Memory B cell (primary cell): ENCODE measurements at places on chromosomes 7 and 10.

DNA sequence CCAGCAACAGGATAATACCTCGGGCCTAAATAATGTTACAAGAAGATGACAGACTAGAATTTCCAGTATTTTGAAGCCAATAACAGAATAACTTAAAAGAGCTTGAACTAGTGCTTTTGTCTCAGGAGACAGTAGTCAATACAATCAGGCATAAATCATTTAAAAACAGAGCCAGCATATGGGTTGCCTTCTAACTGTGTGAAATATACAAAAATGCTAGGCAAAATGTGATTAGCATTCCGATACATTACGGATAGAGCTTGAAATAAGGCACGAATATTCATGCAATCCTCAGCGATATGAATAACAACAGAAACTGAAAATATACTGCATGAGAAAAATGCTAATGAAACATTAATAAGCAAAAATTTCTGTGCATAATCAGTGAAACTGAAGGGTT is 18.3 kb upstream of the PRKAR2B start:
- no peak for DNase-seq

- no peak for DNase-seq
These were observed 152.0 kb downstream of the MACC1 start for GRCh38 chr7:20064974-20065862.

DNA sequence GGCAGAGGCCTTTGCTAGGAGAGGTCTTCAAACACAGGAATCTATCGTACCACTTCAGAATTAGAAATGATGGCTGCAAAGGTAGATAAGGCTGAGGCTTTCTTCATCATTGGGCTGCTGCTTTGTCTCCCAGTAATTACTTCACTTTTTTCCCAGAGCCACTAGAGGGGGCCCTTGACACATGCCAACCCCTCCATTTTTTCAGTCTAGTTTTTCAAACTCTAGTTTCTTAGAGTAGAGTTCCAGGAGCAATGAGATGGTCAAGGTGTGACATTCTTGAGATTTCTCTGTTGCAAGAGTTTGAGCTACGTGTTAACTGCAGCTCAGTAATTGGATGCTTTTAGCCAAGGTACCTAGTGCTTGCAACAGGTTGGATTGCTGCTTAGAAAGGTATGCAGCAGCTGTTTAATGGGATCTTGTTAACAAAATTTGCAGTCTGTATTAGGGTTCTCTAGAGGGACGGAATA is 33.8 kb upstream of the RBM20 start:
- peak; percentile 52 for DNase-seq

DNA sequence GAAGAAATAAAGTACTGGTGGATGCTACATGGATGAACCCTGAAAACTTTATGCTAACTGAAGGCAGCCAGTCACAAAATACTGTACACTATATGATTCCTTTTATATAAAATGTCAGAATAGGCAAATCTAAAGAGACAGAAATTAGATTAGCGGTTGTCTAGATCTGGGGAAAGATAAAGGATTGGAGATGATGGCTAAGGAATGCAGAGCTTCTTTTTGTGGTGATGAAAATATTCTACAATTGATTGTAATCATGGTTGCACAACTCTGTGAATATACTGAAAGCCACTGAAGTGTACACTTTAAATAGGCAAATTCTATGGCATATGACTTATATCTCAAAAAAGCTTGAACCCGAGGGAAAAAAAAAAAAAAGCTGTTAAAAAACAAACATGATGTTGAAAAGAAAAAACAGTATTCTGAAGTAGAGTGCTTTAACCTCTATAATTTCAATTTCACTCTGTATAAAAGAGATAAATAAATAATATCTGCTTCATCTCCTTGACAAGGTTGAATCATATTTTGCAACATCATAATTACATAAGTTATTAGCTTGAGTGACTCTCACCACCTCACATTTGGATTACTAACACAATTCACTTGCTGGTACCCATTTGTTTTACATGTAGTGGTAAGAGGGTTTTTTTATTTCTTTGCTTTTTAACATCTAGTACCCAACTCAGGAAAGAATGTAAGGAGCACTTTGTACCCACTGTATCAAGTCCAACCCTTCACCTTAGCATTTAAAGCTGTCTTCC is 2.8 kb upstream of the GNAI1 start:
- DNase-seq, result no peak

- no peak for DNase-seq
These were observed 8.9 kb downstream of the MUC12 start for GRCh38 chr7:100978300-100978699.

GRCh38 chr7:95427914-95428516 is 6.8 kb downstream of the PON2 start:
- DNase-seq, result no peak

DNA sequence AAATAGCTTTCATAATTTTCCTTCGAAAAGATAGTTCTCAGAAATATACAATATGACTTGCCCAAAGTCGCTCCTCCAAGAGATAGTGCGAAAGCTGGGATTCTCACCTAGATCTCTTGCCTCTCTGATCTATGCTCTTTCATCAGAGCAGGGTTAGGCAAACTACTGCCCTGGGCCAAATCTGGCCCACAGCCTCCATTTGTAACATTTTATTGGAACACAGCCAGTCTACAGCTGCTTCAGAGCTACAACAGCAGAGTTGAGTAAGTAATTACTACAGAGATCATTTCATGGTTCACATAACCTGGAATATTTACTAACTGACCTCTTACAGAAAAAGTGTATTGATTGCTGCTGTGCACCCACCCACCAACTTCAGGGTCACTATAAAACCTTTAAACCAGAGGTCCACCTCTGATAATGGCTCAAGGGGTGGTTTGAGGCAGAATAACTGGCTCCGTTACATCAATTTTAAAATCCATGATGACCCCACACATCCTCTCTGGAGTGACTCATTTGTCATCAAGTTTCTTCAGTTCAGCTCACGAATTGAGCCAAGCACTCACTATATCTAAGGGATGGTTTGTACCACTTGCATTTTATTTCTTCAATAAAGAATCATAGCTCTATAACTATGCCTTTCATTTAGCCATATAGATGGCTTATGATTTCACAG is 1019.0 kb downstream of the XPNPEP1 start:
- DNase-seq, result no peak

DNA sequence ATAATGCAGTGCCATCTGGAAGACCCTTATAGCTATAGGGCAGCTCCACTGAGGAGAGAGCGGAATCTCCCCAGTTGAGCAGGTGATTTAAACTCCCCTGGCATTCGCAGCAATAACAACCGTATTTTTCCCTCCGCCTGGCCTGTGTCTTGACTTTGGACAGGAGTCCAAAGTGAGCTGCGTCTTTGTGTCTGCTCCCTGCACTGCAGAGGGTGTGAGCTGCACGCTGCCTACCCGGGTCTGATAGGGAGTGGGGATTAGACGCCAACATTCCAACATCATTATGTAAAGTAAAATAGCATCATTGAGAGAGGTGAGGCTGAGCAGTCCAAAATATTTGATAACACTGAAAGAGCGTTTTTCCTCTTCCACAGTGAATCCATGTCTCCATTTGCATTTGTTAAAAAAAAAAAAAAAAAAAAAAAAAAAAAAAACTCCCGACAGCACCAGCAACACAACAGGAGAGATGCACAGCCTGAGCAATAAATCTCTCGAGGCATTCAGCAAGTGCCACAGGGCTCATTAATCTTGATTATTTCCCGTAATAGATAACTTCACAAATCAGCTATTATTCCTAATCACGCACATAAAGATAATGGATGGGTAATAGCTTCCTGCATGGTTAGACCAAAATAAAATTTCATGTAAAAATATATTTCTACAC is 68.6 kb downstream of the CELF2 start:
- DNase-seq, result no peak

GRCh38 chr7:87119581-87119980 is 32.7 kb upstream of the DMTF1 start:
- no peak for DNase-seq

DNA sequence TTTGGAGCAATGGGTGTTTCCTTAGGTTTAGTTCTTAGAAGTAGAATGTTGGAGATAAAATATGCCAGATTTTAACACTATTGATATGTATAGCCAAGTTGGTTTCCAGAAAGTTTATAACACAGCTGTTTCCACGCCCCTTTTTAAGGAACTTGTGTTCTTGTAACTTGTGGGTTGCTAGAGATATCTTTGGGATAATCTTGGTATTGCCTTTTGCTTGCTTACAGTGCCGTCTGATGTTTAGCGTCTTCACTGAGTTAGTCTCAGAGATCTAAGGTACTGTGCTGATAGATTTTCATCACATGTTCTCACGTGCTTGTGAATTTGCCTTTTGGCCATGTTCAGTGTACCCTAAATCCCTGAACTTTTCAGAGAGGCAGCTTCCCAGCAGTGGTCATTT is 12.4 kb downstream of the TMEM248 start:
- DNase-seq, result no peak

DNA sequence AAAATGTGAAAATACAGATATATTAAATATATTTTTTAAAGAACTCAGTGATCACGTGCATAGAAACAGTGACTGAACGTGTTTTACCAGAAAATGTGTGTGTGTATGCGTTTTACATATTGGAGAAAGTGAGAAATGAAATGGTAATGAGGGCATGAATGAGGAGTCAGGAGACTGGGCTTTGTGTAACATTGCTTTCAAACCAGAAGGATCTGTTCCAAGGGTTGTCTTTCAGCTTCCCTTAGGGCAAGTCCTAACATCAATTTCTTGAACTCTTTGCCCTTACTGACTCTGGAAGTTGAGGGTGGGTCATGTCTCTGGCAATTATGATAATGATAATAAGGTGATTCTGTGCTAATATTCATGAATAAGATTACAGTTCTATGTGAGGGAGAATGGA is 557.3 kb downstream of the PHTF2 start:
- DNase-seq, result no peak

GRCh38 chr10:15228426-15228825 is 59.9 kb upstream of the NMT2 start:
- no peak for DNase-seq

DNA sequence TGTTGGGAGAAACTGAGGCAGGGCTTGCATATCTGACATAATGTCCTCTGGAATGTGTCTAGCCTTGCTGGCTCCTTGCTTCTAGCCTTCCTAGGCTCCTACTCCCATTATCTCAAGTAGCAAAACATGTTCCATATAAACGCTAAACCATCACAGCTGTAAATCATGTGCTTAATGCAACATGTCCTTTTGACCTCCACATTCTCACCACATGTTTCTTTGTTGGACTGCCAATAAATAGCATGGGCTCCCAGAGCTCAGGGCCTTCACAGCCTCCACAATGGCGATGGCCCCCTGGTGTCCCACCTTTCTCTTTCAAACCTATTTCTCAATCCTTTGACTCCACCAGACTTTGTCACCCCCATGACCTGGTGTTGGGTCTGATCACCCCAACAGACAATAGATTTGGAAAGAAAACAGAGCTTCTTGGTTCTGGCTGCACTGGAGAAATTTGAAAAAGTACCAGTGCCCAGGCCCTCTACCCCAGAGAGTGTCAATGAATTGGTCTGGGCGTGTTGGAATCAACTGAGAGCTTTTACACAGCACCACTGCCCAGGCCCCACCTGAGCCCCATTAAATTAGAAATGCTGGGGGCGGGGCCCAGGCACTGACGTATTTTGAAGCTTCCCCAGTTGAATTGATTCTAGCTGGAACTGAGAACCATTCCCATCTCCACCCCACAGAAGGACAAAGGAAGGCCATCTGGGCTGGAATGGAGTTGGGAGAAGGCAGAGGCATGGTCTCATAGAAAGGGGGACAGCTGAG is 41.3 kb upstream of the GGCT start:
- no peak for DNase-seq

GRCh38 chr10:95831515-95831914 is 75.6 kb downstream of the ENTPD1 start:
- no peak for DNase-seq

DNA sequence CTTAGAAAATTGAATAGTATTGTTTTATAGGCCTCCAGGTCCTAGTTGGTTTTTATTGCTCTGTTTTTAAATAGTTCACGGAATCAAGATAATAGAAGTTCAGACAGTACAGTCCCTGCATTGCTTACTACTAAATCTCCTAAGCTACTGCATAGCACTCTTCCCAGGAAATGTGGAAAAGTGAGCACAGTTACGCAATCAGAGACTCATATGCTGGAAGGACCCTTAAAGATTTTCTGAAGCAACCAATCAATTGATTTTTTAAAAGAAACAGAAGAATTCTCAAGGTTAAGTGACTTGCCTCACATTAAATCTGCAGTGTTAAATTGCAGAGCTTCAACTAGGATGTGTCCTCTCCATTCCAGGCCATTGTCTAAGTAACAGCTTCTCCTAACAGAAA is 23.1 kb upstream of the DIP2C start:
- no peak for DNase-seq

- DNase-seq, result peak; percentile 51
These were observed 15.8 kb downstream of the DNMBP start for GRCh38 chr10:99993701-99994689.

GRCh38 chr7:37231613-37232012 is 217.1 kb downstream of the ELMO1 start:
- no peak for DNase-seq

- peak; percentile 64 for DNase-seq
These were observed 116.1 kb downstream of the RNF216 start for GRCh38 chr7:5665094-5666025.

GRCh38 chr7:140350056-140350455 is 48.3 kb downstream of the SLC37A3 start:
- DNase-seq, result no peak

- peak; percentile 20 for DNase-seq
These were observed 615 bp downstream of the ARHGAP12 start for GRCh38 chr10:31927884-31928548.

DNA sequence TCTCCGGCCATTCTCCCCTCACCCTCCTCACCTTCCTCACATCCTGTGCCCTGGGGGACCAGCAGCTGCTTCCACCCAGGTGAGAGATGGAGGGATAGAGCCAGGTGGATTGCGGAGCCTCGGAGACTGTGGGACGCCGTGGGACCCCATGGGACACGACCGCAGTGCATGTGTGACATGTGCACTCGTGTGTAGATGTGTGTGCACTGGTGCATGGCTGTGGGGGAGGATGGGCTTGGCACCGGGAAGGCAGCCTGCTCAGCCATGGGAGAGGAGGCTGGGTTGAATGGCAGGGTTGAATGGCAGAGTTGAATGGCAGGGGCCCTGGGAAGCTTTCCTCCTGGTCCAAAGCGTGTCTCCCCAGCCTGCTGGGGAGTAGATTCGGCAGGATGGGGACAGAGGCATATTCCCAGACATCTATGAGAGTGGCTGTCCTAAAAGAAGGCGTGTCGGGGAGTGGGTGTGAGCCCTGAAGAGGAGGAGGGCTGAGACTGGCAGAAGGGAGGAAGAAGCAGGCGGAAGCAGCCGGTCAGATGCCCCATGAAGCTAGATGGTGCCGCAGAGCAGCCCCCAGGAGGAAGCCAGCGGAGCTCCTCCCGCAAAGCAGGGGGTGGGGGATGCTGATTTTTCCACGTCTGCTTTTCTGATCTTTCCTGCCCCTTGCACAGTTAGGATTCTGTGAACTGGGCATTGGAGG is 815 bp downstream of the GIMAP8 start:
- no peak for DNase-seq
